ENCODE measurements at places on chromosomes 5 and 9. TPM values are rescaled to one million over a fixed set of nuclear protein-coding genes. Genes with fewer than 3 reads are reported as not detected.

- DNase-seq: no peak
These were observed 18.8 kb upstream of the CPEB4 start for GRCh38 chr5:173869316-173869715.

GRCh38 chr9:130039528-130040147 lies 3.4 kb downstream of the FNBP1 start:
- no peak for DNase-seq

- DNase-seq: no peak
These were observed 85.2 kb downstream of the CYFIP2 start for GRCh38 chr5:157350939-157351801.

The TRAF2 gene
- 13.2 TPM for total RNA-seq

GRCh38 chr5:15700373-15700772 lies 200.4 kb downstream of the FBXL7 start:
- DNase-seq: no peak

DNA sequence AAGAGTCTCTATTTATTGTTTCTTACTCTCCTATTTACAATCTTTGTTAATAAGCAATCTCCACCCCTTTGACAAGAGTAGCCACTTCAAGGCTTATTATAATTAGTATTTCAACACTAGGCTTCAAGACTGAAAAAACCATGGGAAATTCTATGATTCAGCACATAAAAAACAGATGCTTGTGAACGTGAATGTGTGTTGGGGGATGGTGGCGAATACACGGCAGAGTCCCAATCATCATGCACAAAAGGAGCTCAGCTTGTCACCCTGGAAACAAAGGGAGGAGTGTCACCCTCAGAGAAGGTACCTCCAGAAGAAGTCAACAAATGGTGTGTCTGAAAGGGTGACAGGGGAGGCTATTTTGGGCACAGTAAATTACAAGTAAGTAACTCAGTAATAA lies 157.2 kb upstream of the RETREG1 start:
- no peak for DNase-seq

DNA sequence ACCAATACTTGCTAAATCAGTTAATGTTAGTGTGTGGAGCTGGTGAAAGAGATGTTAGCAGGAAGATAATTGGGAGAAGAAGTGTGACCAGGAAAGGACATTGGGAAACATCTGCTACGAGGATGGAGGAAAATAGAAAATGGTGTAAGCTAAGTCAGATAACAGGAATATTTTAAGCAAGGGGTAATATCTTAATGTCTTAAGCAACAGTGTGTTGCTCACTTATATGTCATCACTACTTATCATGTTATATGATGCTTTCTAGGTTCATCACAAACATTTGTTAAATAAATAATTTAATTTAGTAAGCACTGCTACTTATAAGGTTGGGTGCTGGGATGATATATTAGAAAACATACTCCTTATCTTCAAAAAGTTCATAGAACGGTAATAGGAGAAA lies 326.1 kb downstream of the EDIL3 start:
- no peak for DNase-seq

DNA sequence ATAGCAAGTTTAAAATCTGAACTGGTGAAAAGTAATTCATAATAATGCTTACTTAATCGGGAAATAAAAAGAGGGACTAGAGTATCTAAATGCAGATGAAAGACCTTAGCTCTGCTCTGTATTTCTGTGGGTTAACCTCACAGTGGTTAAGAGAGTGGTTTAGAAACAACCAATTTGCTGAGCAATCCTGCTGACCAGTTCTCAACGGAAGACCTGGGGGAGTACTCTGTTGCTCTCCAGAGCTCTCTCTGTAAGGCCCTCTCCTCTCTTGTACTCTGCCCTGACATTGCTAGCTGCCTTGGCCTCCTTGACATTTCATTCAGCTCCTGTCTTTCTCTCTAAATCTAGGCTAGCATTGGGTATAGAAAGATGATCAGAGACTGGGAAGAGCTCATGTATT lies 1186.6 kb upstream of the SEMA6A start:
- DNase-seq: no peak

The GMCL2 gene
- total RNA-seq: not detected

GRCh38 chr5:68230285-68230684 lies 14.7 kb downstream of the PIK3R1 start:
- DNase-seq: no peak

The TTC33 gene
- 9.4 TPM for total RNA-seq

DNA sequence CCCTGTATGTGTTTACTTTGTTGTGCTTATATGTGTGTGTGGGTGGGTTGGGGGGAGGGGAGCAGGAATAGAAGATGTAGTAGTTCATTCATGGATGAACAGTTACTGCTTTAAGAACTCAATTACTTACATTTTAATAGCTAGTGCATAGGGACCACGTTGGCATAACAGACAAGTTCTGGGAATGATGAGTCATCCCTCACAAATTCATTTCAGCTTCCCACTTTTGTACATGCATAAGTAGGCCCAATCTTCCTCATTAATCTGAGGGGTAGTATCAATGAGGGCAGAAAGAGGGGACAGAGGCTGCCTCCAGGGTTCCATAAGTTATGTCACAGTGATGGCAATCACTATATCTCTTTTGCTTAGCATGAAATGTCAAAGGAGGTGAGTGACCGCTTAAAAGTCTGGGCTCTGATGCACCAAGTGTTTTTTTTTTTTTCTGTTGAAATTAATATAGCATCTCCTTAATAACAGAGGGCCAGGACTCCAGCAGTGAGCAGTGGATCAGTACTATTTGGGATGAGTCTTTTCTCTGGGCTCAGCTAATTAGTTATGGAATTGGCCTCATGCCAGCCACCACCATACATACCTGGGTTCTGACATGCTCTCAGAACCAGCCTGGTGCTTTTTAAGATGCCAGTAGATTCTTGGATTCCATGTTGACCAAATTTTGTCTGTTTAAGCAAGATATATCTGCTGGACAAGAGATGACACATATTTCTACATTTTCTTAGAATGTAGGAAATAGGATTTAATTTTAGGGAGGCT lies 37.1 kb downstream of the PRDM6 start:
- DNase-seq: no peak

GRCh38 chr5:116861666-116862065 lies 287.0 kb upstream of the SEMA6A start:
- DNase-seq: no peak

DNA sequence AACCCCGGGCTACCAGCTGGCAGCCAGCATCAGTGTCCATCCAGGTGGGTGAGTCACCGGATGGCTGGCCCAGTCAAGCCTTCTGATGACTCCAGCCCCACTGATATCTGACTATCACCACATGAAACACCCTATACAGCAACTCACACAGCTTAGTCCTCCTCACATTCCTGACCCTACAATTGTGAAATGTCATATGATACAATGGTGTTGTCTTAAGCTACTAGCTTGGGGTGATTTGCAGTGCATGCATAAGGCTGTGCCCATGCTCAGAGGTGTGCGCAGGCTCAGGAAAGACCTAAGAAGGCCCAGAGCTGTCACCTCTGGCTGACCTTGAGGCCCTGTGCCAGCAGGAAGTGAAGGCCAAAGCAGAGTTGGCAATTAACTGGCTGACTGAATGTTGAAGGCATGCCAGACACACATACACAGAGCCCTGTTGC lies 21.5 kb upstream of the SEMA4D start:
- DNase-seq: no peak

All from lower leg skin (tissue), 4 donors.